Airway epithelial cell (primary cell): ENCODE measurements at places on chromosomes 7 and 10. TPM values are rescaled to one million over a fixed set of nuclear protein-coding genes. Genes with fewer than 3 reads are reported as not detected.

Gene FGF8
- not detected in 2 replicates for total RNA-seq

Gene FEZF1
- total RNA-seq: not detected in 2 replicates

Gene TMEM176B
- total RNA-seq: not detected in 2 replicates

Gene PTPRN2
- total RNA-seq: 0.28 and 1.1 TPM in 2 replicates

Gene FAM25C
- 8.0 and 9.6 TPM in 2 replicates for total RNA-seq

Gene MYL10
- not detected in 2 replicates for total RNA-seq

Gene STEAP4
- 0.92 and 0.93 TPM in 2 replicates for total RNA-seq

Gene ALOX5
- 0.09 and 0.42 TPM in 2 replicates for total RNA-seq

Gene ZP3
- total RNA-seq: 2.5 and 9.3 TPM in 2 replicates
